ENCODE measurements at places on chromosomes 5 and 9.

DNA sequence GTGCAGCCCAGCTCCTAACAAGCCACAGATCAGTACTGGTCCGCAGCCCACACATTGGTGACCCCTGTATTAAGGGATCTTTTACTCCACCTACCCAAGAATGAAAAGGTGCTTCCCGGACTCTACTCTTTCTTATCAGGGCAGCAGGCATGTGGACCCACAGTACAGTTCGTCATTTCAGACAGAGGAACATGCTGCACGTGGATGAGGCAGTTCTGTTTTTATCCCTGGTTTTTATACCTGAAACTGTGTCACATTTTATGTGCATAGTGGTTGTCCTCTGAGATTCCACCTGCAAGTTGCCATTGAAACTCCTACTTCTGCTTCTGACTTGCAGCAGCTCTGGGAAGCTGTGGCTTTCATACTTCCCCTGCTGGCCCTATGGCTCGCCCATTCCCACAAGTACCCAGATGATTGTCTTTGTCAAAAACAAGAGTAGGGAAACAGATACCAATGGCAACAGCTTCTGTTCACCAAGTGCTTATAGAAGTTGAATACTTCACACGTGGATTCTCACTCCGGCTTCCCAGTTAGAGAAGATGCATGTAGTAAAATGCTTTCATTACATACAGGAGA, 208.0 kb downstream of the TRIO start:
- DNase-seq = no peak

- no peak for DNase-seq
These were observed 56.2 kb upstream of the ABCA1 start for GRCh38 chr9:104984121-104984520.

- DNase-seq = peak; percentile 35
These were observed 601 bp downstream of the NNT start for GRCh38 chr5:43603344-43604217.

- no peak for DNase-seq
These were observed 28.2 kb downstream of the PUM3 start for GRCh38 chr9:2815661-2816060.

- peak; percentile 32 for DNase-seq
These were observed at the start of gene EGFLAM for GRCh38 chr5:38258319-38259061. Gene EGFLAM, plus strand, starts transcription at chr5:38258559. Its CDS starts 196 bp downstream, at chr5:38258755.

DNA sequence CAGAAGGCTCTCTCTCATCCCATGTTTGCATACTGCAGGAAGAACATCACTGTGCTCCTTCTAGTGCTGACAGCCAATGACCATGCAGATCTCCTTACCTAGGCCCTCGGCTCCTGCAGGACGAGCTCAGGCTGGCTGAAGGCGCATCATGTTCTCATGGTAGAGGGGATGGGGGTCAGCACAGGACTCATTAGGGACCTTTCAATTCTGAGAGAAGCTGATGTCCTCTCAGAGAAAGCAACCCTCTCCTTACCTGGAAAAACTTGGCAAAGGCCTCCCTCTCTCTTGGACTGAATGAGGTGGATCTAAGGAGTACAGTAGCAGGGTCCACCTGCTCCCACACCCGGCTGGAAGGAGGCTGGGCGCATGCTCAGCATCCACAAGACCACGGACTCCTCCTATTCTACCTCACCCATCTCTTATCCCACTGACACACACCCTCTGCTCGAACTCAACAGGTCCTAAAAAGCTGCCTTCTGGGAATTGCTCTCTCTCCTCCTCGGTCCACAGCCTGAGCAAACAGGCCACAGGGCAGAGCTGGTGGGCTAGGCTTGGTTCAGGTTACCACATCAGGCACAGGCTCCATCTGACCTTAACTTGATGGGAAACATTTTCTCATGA, 2.9 kb downstream of the IPPK start:
- DNase-seq = no peak

DNA sequence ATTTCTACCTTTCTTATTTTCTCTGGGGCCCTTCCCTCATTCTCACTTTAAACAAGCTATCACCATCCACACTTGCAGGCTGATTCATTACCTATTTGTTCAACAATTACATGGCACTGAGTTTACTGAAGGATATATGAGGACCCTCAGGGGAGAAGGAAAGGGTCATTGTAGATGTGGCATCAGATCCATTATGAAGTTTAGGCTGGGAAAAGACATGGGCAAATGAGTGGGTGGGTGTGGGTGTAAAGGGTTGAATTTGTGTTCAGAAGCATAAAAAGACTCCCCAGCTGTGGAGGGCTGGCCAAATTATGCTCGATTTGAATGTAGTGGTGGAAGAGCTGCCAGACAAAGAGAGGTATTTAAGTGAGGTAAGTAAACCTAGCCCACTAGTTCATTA, 55.9 kb upstream of the MTAP start:
- DNase-seq = no peak

GRCh38 chr5:169746147-169746694, 109.1 kb downstream of the DOCK2 start:
- DNase-seq = no peak

DNA sequence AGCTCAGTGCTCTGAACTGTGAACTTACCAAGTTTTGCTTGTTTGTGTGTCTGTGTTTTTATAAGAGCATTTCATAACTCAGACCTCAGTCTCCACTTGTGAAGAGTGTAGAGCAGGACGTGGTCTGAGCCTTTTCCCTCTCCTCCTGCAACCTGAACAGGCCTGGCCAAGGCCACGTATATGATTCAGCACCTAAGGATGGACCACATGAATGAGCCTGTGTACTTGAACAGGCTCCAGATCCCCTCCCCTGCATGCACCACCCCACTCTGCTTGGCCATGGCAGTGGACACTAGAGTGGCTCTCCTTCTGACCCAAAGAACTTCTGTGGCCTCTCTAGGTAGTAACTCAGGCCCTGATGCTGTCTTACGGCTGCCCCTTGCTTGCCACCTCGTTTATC, 125.9 kb upstream of the FSTL4 start:
- no peak for DNase-seq

DNA sequence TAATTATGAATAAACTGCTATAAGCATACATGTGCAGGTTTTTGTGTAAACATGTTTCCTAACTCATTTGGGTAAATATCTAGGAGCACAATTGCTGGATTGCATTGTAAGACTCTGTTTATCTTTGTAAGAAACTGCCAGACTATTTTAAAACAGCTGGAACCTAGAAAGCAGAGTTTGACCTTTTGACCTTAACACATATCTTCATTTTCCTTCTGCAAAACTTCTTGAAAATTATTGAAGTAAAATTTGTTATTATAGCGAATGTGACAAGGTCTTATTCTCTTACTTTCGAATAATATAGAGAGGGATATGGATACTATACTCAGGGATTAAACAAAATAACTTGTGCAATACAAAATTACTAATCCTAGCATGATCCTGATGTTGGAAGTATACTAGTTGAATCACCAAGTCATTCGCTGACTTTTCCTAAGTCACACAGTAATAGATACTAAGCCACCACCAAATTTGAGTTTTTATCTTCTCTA, 3.2 kb upstream of the ANXA1 start:
- DNase-seq = no peak

- no peak for DNase-seq
These were observed 330.7 kb downstream of the NDUFS4 start for GRCh38 chr5:53891159-53891558.

- DNase-seq = no peak
These were observed 18.3 kb downstream of the RICTOR start for GRCh38 chr5:39055768-39056398.

All from umbilical cord (tissue), 2 donors.